Activated naive CD4-positive, alpha-beta T cell treated with anti-CD3 and anti-CD28 coated beads for 36 hours (primary cell): ENCODE measurements at places on chromosomes 12 and 14. TPM values are rescaled to one million over a fixed set of nuclear protein-coding genes. Genes with fewer than 3 reads are reported as not detected.
A peak's percentile ranks its signal among the peaks of the same experiment; 100 is the strongest.

Gene USP30
- 11.0 TPM for total RNA-seq

Gene TMTC1
- total RNA-seq: not detected

Gene NUAK1
- not detected for total RNA-seq

Gene ZNF140
- 13.3 TPM for total RNA-seq

Gene FITM1
- 0.30 TPM for total RNA-seq

Gene SRGAP1
- total RNA-seq: 0.02 TPM

Gene ABCC9
- not detected for total RNA-seq

Gene SYT1
- total RNA-seq: not detected

Gene ACTR10
- 29.5 TPM for total RNA-seq

Gene OR11H7
- total RNA-seq: not detected

Gene OR4E2
- total RNA-seq: not detected

Gene CLEC14A
- total RNA-seq: not detected

Gene RFX4
- not detected for total RNA-seq

DNA sequence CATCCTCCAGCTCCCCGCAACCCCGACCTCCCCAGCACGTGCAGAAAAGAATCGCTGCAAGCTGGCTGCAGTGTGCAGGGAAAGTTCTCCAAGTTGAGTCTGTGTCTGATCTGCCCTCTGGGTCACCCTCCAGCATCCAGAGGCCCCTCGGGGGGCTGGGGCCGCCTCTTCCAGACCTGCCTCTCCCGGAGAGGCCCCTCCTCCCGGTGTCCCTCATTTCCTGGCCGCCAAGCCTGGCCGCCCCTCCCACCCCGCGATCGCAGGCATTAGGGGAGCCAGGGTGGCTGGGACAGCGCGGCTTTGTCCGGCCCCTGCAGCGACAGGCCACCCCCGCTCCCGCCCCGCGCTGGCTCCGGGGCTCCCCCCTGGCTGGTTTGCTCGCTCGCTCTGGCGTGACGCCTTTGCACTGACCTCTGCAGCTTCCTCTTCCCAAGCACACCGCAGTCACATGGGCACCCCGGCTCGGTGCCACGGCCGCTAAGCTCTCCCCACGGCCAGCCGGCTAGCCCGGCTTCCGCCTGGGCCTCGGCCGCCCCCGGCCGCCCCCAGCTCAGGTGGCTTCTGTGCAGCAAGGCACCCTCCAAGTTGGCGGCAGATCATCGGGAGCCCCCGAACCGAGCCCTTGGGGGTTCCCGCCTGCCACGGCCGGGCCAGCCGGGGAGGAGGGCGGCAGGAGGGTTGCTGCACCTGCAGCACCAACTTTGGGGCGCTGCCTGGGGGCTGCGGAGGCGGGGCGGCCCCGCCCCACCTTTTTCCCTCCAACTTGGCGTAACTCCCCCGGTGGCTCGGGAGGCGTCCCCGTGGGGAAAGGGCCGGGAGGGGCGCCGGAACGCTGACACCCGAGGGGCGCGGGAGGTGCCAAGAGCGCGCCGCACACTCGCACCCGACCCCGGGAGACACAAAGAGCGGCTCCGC lies 43.7 kb downstream of the KDM2B start:
- DNase-seq: peak; percentile 68

DNA sequence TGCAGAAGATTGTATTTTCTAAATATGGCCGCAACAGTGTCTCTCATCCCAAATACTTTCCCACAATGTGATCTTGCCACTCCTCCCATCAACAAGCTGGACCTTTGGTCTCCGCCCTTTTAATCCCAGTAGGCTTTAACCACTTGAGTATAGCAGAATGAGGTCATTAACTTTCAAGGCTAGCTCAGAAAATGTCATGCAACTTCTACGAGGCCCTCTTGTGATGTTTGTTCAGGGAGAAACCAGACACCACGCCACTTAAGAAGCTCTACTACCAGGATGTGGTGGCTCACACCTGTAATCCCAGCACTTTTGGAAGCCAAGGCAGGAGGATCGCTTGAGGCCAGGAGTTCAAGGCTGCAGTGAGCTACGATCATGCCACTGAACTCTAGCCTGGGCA lies 20.1 kb upstream of the OR6J1 start:
- DNase-seq: no peak

DNA sequence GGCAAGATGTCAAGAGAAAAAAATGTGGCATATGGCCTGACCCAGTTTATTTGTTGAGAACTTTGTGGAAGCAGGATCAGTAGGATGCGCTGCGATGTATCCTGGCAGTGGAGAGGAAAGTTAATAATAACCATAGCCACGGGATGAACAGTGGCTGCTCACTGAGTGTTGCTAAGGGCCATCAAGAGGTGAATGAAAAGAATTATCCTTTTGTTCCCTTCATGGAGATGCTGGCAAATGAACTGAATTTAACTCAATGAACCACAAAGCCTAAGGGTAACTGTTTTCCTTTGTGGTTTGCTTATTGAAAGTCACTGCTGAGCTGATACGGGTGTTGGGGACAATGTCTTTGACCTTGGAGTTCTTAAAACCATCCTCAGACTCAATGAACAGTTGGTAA lies 476.5 kb downstream of the APAF1 start:
- no peak for DNase-seq

- no peak for DNase-seq
Observed at GRCh38 chr12:94260717-94261116, 112.3 kb downstream of the PLXNC1 start.

DNA sequence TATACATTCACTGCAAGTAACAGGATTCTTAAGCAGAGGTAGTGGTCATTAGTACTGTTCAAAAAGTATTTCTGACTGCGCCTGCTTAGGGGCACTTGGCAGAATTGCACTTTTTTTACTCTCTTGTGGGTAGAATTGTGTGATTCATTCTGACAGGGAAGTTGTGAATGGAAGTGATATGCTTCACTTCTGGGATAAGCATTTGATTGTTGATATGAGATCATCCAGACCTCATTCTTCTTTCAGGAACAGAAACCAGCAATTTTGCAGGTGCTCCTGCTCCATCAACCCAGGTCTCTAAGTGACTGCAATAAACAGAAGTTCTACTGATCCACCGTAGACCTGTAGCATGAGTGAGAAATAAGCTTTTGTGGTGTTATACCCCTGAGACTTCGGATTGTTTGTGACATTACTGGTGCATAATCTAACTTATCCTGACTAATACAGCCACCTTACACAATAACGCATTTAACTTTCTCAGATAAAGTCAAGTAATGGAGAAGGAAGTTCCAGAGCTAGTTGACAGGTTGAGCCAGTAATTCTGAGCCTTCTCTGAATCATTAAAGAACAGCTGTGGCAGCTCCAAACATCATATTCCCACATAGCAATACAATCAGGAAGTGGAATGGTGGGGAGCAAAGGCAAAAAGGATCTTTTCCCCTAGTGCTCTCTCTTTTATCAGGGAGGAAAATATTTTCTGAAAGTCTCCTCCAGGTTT lies 387.9 kb downstream of the SYT1 start:
- no peak for DNase-seq

GRCh38 chr12:130220706-130221100 lies 58.4 kb downstream of the FZD10 start:
- DNase-seq: no peak

GRCh38 chr12:116381744-116382685 lies 104.5 kb upstream of the MED13L start:
- DNase-seq: no peak

DNA sequence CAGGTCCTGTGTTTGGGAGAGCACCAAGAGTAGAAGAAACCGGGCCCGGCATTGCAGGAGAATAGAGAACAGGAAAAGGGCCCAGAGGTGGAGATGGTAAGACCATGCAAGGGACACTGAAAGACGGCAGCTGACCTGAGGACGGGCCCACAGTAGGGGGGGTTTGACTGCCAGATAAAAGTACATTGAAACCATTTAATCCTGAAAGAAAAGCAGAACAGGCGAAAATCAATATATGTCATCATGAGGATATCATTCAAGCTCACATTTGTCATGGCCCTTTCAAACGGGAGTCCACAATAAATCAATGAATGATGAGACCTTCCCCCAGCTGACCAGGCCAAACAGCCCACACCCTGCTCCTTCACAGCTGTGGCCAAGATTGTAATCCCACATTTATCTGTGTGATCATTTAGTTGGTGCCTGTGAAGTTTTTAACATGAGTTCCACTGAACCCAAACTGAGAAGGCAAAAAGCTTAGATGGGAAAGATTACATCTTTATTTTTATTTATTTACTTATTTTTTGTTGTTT lies 39.5 kb downstream of the E2F7 start:
- DNase-seq: no peak

GRCh38 chr14:61315313-61315712 lies 6.1 kb upstream of the PRKCH start:
- no peak for DNase-seq

- no peak for DNase-seq
Observed at GRCh38 chr12:120818416-120818815, 85.7 kb downstream of the SPPL3 start.

- no peak for DNase-seq
Observed at GRCh38 chr14:83297361-83297760, 1763.7 kb upstream of the SEL1L start.

GRCh38 chr14:45095143-45095542 lies 11.2 kb downstream of the PRPF39 start:
- DNase-seq: no peak

- DNase-seq: no peak
Observed at GRCh38 chr12:65367396-65367795, 88.9 kb downstream of the MSRB3 start.

DNA sequence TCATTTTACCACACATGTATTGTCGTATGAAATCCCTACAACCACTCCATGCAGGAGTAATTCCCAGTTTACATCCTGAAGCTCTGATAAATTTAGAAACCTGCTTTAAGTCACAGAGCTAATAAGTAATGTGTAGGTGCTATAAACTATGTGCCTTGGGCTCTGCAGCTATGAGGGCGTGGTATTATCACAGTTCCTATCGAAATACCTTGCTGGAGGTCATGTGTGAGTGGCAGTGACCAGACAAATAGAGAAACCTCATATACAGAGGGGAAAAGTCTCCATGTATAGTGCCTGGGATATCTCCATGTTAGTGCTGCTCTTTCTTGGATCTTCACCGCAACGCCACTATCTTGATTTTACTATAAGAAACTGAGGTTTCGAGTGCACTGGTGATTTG lies 883 bp upstream of the TBC1D15 start:
- no peak for DNase-seq

GRCh38 chr12:132056320-132056719 lies 87.8 kb downstream of the DDX51 start:
- no peak for DNase-seq

DNA sequence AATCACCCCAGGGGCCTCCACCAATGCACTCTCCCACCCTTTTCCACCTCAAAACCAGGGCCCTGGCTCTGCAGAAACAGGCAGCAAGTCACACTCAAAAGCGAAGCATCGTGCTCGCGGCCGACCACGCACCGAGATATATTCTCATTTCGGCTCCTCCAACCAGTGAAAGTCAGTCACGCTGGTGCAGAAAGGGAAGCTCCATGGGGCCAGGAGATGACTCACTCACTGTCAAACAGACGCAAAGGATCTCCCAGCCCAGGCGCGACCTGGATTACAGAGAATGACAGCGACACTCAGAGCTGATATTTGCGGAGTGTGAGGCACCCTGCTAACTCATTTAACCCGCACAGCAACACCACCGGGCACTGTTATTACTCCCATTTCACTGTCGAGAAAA lies 173.6 kb downstream of the CALM1 start:
- DNase-seq: no peak

DNA sequence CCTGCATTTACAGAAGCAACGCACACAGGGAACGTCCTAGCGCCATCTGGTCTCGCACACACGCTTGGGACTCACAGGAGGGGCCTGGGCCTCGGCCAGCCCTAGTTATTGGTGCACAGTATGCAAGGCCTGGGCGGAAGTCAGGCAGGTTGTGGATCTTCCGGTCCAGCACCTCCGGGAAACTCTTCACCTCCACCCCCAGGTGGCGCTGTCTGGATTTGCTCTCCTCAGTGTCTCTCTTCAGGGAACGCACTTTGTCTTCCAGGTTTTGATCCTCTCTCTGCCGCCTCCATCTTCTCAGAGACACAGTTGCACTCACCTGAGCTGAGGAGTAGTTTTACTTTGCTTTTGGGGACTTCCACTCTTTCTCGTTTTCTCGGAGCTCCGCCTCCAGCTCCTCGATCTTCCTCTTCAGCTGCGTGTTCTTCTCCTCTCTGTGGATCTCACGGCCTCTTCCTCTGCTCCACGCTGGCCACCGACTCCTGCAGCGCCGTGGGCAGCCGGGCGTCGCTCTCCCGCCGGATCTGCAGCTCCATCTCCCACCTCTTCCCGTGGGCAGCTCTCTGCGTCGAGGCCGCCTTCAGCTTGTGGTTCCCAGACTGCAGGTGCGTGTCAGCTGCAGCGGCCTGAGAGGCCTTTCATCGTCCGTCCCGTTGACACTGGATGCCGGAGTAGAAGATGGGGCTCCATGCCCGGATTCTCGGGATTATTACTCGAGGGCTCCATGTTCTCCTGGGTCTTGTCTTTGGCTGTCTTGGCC lies 933.8 kb downstream of the TMEM121 start:
- peak; percentile 75 for DNase-seq

GRCh38 chr12:49501895-49502294 lies 36.9 kb upstream of the KCNH3 start:
- DNase-seq: no peak

- DNase-seq: peak; percentile 47
Observed at GRCh38 chr12:123602651-123603195, 824 bp downstream of the DDX55 start.

DNA sequence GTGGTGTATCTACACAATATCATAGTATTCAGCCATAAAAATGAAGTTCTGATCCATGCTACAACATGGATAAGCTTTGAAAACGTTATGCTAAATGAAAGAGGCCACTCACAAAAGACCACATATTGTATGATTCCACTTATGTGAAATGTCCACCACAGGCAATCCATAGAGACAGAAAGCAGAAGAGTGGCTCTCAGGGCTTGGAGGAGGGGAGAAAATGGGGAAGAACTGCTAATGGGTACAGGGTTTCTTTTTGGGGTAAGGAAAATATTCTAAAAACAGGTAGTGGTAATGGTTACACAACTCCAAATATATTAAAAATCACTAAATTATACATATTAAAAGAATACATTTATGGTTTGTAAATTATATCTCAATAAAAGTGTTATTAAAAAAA lies 16.5 kb downstream of the SCNN1A start:
- no peak for DNase-seq

DNA sequence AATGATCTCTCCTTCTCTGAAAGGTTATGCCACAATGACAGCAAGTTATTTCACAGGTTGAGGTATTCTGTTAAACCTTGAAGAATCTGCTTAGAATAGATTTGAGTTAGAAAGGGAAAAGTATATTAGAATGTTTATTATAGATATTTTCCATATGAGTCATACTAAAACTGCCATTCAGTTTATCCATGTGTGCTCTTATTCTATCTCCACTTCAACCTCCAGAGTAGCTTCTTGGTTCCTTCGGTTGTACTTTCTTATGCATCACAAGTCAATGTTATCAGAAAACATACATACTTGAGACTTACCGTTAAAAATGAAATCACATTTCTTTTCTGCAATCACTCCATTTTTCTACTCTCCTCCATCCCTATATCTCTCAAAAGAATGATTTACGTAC lies 197.7 kb downstream of the BCAT1 start:
- no peak for DNase-seq

- DNase-seq: no peak
Observed at GRCh38 chr14:70281939-70282338, 77.5 kb downstream of the COX16 start.
